ENCODE measurements at places on chromosomes 3 and 15. TPM values are rescaled to one million over a fixed set of nuclear protein-coding genes. Genes with fewer than 3 reads are reported as not detected.

Gene ACOX2
- not detected for total RNA-seq

Gene SPESP1
- 1.6 TPM for total RNA-seq

Gene RAD18
- 69.2 TPM for total RNA-seq

Gene FBXO40
- not detected for total RNA-seq

Gene KLHL6
- 47.0 TPM for total RNA-seq

Gene CLEC3B
- total RNA-seq: not detected

Gene GP5
- total RNA-seq: 0.58 TPM

Gene CKMT1A
- total RNA-seq: not detected

Gene TPRG1
- total RNA-seq: 1.0 TPM

Gene GPR149
- not detected for total RNA-seq

Gene CCDC9B
- 1.6 TPM for total RNA-seq

Gene EIF4E3
- total RNA-seq: 24.6 TPM

Gene PAK6
- total RNA-seq: 0.30 TPM

Gene DCLK3
- 0.06 TPM for total RNA-seq

Gene POU1F1
- not detected for total RNA-seq

Gene CPNE9
- not detected for total RNA-seq

Gene PTPRG
- total RNA-seq: 0.11 TPM

Gene NR1I2
- 0.60 TPM for total RNA-seq

Gene CCDC66
- 53.8 TPM for total RNA-seq

Gene GABRR3
- not detected for total RNA-seq

Gene TM4SF18
- total RNA-seq: not detected

Gene CCDC39
- 0.09 TPM for total RNA-seq

Gene LRRC2
- total RNA-seq: not detected

Gene NPAP1
- not detected for total RNA-seq

Gene ANKUB1
- total RNA-seq: not detected

Gene IL5RA
- not detected for total RNA-seq

Gene ZNF662
- 1.7 TPM for total RNA-seq

Gene MST1
- total RNA-seq: 11.8 TPM

Gene CADPS
- total RNA-seq: not detected

Gene RETNLB
- not detected for total RNA-seq

Gene RCCD1
- total RNA-seq: 58.7 TPM

Gene FEZF2
- not detected for total RNA-seq

Gene RPP14
- 16.8 TPM for total RNA-seq

Gene PLCH1
- total RNA-seq: 0.05 TPM

Gene NKTR
- total RNA-seq: 97.7 TPM

Gene GBE1
- 78.9 TPM for total RNA-seq

Gene BFSP2
- total RNA-seq: not detected

Gene SNRPN
- total RNA-seq: 48.1 TPM

Gene RAD51
- 39.5 TPM for total RNA-seq

Gene FGD5
- not detected for total RNA-seq

Gene PLA2G4E
- total RNA-seq: not detected

Gene RASL12
- total RNA-seq: not detected

Gene B3GNT5
- 56.4 TPM for total RNA-seq

Gene DUOXA1
- total RNA-seq: not detected

Gene CIDEC
- total RNA-seq: not detected

Gene WDR93
- total RNA-seq: not detected

Gene ZNF619
- total RNA-seq: 5.7 TPM

Gene PCBP4
- total RNA-seq: 11.3 TPM

Gene GTF2A2
- total RNA-seq: 170 TPM

Gene GUCA1C
- total RNA-seq: not detected

Gene MINDY2
- total RNA-seq: 10.7 TPM

Gene AMOTL2
- not detected for total RNA-seq

Gene STXBP5L
- total RNA-seq: not detected
